ENCODE measurements at places on chromosomes 4 and X.

DNA sequence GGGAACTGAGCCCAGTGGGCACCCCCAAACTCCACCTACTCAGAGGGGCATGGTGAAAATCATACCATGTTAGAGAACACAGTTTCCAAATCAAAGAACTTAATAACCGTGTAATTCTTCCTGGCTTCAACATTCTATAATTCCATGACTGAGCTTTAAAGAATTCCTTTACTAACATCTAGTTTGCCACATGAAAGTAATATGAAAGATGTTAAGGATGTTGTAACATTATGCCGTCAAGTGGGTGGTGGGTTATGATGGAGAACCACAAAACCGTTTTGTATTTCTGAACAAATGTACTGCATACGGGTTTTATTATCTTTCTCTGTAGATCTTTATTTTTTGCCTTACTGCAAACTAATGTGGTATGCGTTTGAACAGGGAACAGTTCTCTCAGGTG is 549.0 kb upstream of the MAGEB2 start:
- no peak for DNase-seq

GRCh38 chrX:95764972-95765451 is 919.6 kb upstream of the DIAPH2 start:
- DNase-seq, result no peak

DNA sequence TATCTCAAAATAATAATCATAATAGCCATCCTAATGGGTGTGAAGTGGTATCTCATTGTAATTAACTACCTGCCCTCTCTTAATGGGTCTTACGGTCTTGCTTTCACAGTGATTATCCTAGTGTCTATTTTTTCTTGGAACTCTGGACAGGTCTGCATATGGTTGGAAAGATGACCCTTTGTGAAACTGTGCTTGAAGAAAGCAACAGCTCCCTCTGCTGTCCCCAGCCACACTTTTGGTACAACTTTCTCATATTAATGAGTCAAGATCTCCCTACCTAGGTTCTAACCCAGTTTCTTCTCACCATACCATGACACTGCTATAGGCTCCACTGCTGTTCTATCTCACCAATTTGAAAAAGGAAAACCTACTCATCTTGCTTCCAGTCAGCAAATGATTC is 2.4 kb downstream of the TFDP3 start:
- DNase-seq, result no peak

GRCh38 chr4:74793757-74794381 is 454 bp downstream of the BTC start:
- no peak for DNase-seq

DNA sequence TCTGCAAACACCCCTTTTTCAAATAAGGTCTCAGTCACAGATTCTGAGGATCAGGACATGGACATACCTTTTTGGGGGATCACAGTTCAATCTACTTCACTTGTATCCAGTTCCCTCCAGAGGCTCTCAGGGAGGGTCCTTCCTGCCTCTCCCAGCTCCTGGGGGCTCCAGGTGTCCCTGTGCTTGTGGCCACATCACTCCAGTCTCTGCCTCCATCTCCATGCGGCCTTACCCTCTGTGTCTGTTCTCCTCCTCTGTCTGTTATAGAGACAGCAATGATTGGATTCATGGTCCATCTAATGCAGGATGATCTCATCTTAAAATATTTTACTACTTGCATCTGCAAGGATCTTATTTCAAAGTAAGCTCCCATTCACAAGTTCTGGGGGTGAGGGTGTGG is 269.6 kb downstream of the ASMT start:
- no peak for DNase-seq

DNA sequence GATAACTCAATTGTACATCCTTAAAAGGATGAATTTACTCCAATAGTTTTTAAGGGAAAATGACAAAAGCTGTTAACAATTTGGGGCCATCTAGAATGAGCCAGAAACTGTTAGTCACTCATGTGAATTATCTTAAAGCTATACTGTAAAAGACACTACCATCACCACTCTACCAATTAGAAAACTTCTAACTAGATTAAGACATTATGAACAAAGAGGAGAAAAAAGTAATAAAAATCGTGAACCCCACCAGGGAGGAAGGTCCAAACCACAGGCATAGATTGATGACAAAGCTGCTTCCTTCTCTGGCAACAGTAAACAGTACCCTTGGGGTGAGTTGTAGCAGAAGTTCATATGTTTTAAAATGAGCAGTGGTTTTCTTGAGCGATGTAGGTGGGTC is 106.1 kb downstream of the PDGFC start:
- no peak for DNase-seq

DNA sequence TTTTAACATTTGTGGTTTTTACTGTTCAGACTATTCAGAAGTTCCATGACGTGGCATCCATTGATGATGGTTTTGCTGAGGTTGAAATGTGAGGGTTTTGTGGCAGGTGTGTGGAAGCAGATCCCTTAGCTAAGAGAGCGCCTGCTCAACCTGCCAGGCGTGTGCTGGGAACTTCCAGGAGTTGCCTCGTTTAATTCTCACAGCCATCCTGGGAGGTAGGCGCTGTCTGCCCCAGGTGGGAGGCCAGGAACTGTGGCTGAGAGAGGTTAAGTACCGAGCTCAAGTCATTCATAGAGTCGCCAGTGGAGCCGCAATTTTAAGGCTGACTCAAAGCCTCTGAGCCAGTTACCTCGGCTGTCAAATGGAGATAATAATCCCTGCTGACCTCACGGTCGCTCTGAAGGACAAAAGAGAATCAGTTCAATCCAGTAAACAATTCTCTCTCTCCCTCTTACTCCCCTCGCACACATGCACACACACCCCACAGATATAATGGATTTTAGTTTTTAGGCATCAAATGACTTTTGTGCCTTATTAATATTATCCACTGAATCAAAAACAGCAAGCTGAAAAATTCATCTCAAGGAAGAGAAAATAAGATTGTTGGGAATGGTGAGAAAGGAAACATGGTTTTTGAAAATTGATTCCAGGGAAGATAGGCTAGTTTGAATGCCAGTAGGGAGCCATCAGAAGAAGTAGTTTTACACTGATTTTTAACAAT is 171.3 kb downstream of the PTTG2 start:
- peak; percentile 62 for DNase-seq

DNA sequence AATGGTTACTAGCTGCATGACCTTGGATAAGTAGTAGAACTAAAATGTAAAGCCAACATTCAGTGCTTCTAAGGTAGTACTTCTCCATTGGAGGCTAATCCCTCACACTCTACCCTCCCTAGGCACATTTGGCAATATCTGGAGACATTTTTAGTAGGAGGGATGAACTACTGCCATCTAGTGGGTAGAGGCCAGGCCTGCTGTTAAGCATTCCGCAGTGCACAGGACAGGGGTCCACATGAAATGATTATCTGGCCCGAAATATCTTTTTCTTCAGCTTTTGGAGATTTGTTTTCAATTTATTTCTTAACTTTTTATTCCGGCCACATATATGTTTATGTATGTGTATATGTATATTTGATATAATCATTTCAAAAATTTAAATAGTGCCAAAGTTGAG is 36.0 kb upstream of the SPANXC start:
- no peak for DNase-seq

GRCh38 chr4:147839663-147840062 is 107.8 kb downstream of the ARHGAP10 start:
- DNase-seq, result no peak

GRCh38 chr4:23194751-23195150 is 502.0 kb downstream of the GBA3 start:
- no peak for DNase-seq

GRCh38 chr4:185011408-185011807 is 6.9 kb upstream of the HELT start:
- DNase-seq, result no peak

GRCh38 chr4:118114720-118115119 is 80.4 kb downstream of the NDST3 start:
- DNase-seq, result no peak

DNA sequence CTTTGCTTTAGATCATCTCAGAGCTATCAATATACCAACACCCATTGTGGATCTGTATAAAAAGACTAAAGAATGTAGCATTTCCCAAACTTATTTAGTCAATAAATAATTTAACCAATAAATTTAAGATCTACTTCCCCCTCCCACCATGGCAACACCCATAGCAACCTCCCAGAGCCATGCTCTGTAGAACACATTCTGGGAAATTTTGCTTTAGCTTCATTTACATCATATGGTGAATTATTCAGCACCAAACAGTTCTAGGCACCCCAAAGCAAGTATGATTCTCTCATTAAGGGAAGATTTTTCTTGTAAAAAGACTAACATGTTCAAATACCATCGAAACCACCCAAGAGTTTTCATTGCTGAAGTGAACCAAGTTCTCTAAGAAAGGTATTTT is 80.5 kb upstream of the GPR34 start:
- no peak for DNase-seq

- DNase-seq, result no peak
Observed at GRCh38 chr4:16720761-16721160, 177.7 kb downstream of the LDB2 start.

GRCh38 chr4:31518796-31519250 is 798.7 kb downstream of the PCDH7 start:
- no peak for DNase-seq

DNA sequence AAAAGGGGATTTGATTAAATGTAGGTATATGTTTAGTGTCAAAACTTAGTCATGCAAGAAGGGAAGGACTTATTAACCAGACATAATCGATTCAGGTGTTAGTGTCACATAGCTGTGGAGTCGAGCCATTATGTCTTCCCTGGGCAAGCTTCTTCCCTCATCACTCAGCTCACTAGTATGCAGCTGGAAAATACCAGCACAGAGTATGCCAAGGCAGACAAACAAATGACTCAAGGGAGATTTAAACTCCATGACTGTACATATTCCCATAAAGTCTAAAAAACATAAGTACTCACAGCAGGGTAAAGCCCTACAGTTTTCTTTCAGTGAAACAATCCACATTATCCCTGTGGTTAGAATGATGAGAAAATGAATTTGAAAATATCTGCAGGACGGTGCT is 304.5 kb downstream of the CBLL2 start:
- DNase-seq, result no peak

- no peak for DNase-seq
Observed at GRCh38 chrX:80810365-80810978, 795 bp upstream of the BRWD3 start.
